Epithelial cell of proximal tubule (primary cell): ENCODE measurements at places on chromosomes 3 and 15. TPM values are rescaled to one million over a fixed set of nuclear protein-coding genes. Genes with fewer than 3 reads are reported as not detected.
A peak's percentile ranks its signal among the peaks of the same experiment; 100 is the strongest.

DNA sequence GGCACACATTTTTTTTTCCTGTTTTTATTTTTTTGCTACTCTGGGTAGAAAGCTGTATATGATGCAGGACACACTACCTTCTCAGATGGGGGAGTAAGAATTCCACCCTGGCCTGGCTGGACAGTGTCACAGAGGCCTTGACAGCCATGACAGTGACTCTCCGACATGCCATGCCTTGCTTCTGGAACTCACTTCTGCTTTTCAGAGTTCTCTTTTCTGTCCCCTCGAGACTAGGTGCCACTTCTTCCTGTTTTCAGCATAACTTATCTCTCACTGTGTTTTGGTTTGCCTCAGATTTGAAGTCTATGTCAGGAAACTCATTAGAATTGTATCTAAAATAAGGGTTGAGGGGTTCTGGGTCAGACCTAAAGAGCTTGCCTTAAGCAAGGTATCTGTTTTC is 69.1 kb upstream of the SEC13 start:
- no peak for DNase-seq

GRCh38 chr3:52137311-52137710 is 16.9 kb downstream of the POC1A start:
- no peak for DNase-seq

DNA sequence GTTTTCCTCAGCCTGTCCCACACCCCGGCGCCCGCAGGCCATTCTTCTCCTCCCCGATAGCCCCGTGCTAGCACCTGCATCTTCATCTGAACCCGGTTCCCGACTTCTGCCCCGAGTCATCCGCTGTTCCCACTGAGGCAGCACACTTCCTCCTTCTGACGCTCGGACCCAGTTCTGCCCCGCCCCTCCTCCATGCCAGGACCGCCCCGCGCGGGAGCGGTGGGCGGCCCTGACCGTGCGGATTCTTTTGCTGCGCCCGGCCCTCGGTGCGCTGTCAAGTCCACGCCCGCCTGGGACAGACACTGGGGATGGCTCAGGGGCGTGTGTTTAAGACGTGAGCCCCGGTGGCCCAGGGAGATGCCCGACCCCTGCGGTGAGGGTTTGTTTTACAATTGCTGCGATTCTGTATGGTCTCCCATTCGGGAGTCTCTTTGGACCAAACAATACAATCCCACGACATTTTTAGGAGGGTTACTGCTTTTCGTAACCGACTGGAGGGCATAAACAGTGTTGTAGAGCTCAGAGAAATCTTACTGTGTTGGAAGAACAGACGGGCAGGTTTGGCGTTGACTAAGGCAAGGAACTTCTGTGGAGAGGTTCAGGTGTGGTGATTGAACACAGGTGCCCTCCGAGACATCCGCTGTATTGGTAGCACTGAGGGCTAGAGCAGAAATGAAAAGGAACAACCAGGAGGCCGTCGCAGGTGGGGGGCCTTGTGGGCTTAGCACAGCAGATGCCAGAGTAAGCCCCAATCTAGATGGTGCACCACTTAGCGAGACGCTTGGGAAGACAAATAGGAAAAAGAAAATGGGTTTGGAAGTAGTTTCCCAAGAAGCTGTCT is 716 bp downstream of the PTPN23 start:
- DNase-seq: no peak

DNA sequence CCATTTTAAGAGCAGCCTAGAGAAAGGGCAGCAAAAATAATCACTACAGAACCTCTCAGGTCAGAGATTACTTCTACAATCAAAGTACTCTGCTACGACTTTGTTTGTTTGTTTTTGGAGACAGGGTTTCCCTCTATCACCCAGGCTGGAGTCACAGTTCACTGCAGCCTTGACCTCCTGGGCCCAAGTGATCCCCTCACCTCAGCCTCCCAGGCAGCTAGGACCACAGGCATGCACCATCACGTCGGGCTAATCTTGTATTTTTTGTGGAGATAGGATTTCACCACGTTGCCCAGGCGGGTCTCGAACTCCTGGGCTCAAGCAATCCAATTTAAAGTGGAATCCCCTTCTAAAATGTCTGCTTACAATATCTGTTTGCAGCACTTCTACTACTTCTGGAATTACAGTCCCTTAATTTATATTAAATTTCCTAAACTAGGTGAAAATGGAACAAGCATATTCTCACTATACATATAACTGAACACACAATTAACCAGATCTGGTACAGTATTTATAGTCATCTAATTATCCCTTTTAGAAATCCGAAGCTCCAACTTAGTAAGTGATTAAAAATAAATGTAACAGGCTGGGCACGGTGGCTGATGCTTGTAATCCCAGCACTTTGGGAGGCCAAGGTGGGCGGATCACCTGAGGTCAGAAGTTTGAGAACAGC is 4.4 kb downstream of the UACA start:
- no peak for DNase-seq

- no peak for DNase-seq
Measured at GRCh38 chr3:21898316-21898715, 147.3 kb upstream of the ZNF385D start.

- no peak for DNase-seq
Measured at GRCh38 chr3:39434574-39434973, 28.1 kb downstream of the RPSA start.

- DNase-seq: peak; percentile 59
Measured at GRCh38 chr15:34682674-34683073, 72.1 kb downstream of the GJD2 start.

- no peak for DNase-seq
Measured at GRCh38 chr3:66998904-66999235, 763 bp downstream of the KBTBD8 start.

- no peak for DNase-seq
Measured at GRCh38 chr3:74630602-74631001, 16.1 kb upstream of the CNTN3 start.

DNA sequence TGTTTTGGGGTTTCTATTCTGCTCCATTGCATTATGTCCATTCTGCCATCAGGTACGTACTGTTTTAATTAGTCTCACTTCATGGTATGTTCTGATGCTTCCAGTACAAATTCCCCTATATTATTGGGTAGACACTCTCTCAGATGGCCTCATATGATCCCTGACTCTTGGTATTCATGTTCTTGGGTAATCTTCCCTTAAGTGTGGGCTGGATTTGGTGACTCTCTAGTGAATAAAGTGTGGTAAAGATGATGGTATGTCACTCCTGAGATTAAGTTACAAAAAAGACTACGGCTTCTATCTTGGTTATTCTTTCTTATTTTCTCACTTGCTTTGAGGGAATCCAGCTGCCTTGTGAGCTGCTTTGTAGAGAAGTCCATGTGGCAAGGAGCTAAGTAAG is 89.6 kb upstream of the TBC1D5 start:
- no peak for DNase-seq

GRCh38 chr3:146227486-146227885 is 23.4 kb downstream of the PLSCR4 start:
- no peak for DNase-seq

DNA sequence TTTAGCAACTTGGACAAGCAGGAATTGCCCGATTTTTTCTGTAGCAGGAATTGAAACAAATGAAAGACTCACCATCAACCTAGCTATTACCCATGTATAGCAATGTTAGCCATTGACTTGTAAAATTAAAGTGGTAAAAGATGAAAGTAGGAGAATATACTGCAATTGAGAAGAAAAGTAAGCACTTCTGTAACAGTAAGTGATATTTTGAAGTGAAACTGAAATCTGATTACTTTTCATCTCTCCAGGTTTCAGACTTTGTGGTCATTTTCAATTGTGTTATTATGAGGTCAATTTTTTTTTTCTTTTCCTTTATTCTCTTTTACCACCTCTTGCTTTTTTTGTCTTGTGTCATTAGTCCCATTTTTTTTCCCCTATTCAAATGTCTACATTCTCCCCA is 1078.2 kb downstream of the ZPLD1 start:
- no peak for DNase-seq

GRCh38 chr3:77460326-77460725 is 420.4 kb downstream of the ROBO2 start:
- DNase-seq: no peak

- no peak for DNase-seq
Measured at GRCh38 chr15:42727750-42728381, 9.1 kb downstream of the CDAN1 start.

GRCh38 chr3:194773771-194774455 is 88.2 kb downstream of the FAM43A start:
- DNase-seq: no peak

DNA sequence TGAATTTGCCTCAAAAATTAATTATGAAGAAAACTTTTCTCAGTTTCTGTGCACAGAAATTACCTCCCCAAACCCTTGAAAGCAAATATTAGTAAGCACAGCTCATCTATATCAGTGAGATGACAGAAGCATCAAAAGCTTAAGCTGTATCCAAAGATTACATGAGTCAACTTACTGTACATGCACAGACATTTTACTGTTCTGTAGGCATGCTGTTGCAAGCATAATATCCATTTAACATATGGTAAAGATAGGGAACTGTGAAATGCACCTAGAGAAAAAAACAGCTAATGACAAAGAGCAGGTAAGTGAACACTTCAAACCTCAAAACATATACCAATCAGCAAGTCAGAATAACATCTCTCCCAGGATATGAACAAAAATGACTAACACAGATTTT is 20.9 kb downstream of the SHOX2 start:
- no peak for DNase-seq

DNA sequence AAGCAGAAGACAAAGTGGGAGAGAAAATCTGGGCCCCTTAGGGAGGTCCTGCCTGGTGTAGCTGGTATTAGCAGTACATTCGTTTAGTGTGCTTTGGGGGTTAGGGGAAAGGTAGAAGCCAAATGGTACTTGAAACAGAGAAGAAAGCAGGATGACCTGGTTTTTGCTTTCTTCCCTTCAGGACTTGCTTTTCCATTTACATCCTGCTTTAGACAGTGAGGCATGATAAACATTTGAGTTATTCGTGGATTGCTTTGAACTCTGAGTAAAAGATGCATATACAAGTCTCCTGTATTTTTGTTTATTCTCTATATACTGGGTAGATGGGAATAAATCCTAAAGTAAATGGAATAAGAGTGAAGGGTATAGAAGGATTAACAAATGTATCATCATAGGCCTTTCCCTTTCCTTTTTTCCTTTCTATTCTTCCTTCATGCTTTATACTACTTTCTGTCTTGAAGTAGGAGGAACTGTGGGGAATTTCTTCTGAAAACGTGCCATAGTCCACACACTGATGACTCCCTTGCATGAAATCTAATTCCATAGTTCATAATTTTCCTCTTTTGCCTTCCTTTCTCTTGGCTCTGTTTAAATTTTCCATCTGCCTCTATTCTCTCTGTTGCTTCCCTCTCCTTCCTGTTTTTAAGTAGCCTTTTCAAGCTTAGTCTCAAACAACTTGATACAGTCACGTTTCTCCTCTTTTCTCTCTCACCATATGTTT is 139.5 kb upstream of the RBMS3 start:
- DNase-seq: no peak

- DNase-seq: no peak
Measured at GRCh38 chr3:56547486-56547885, 9.5 kb upstream of the CCDC66 start.

GRCh38 chr3:98482717-98483482 is 14.6 kb upstream of the OR5K2 start:
- no peak for DNase-seq

DNA sequence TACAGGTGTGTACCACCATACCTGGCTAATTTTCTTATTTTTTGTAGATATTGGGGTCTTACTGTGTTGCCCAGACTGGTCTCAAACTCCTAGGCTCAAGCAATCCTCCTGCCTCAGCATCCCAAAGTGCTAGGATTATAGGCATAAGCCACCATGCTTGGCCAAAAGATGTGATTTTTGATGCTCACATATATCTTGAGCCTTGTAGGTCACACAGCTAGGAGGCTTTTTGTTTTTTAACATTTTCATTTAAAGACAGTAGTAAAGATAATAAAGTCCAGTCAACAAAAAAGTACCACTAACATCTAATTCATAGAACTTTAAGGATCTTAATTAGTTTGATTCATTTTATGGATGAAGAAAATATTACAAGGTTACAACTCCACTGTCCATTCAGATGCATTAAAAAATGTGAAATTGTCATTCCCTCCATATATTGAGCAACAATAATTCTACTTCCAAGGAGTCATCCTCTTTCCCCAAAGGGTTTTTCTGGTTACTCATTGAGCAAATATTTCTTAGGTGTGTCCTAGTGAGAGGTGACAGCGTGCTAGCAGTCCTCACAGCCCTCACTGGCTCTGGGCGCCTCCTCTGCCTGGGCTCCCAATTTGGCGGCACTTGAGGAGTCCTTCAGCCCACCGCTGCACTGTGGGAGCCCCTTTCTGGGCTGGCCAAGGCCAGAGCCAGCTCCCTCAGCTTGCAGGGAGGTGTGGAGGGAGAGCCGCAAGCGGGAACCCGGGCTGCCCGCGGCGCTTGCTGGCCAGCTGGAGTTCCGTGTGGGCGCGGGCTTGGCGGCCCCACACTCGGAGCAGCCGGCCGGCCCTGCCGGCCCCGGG is 8.3 kb upstream of the TASOR start:
- no peak for DNase-seq

GRCh38 chr3:133792171-133792763 is 13.3 kb upstream of the SRPRB start:
- no peak for DNase-seq

- DNase-seq: no peak
Measured at GRCh38 chr15:92158426-92158825, 235.3 kb upstream of the ST8SIA2 start.

DNA sequence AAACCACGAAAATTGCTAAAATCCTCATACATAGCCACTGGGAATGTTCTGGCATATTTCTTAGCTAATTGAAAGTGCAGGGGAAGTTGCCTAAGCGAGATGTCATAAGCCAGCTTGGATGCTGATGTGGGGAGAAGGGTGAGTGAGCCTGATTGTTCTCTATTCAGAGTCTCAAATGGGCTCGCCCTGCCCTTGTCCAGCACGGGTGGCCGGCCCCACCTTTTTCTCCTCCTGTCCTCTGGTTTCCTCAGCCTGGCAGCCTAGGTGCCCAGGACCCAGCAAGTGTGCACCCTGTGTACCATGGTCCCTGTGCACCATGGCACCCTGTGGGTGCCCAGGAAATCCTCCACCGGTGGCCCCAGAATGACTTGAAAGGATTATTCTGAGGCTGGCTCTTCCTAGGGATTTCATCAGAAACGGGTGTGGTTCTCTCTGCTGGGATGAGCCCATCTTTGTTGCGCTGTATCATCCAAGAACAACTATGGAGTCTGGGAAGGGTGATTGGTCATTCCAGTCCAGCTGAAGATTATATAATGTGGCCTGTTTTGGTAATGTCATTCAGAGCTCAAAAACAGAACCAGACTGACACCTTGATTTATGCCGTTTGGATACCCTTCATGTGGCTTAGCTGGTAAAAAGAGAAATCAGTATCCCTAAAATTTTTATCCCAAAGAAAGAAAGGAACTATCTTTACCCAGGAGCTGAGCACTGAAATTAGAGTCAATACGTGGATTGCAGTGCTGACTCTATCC is 150.8 kb upstream of the BHLHE40 start:
- DNase-seq: no peak

The FETUB gene
- total RNA-seq: 0.36 TPM in 1 of 2 replicates, not detected in the other

The CSPG4 gene
- total RNA-seq: 1.2 and 2.1 TPM in 2 replicates

The OXTR gene
- 5.9 and 8.4 TPM in 2 replicates for total RNA-seq

The IL12A gene
- total RNA-seq: 2.9 and 8.1 TPM in 2 replicates

The SYNM gene
- total RNA-seq: 2.1 and 2.8 TPM in 2 replicates

The OIP5 gene
- total RNA-seq: 21.8 and 35.4 TPM in 2 replicates

The CLDN11 gene
- total RNA-seq: 33.7 and 61.0 TPM in 2 replicates

The DLG1 gene
- total RNA-seq: 49.7 and 67.6 TPM in 2 replicates

The PRR20G gene
- total RNA-seq: not detected in 2 replicates
